ENCODE measurements at places on chromosomes 5 and 9.

- no peak for DNase-seq
Observed at GRCh38 chr5:1817261-1818043, 16.2 kb downstream of the NDUFS6 start.

DNA sequence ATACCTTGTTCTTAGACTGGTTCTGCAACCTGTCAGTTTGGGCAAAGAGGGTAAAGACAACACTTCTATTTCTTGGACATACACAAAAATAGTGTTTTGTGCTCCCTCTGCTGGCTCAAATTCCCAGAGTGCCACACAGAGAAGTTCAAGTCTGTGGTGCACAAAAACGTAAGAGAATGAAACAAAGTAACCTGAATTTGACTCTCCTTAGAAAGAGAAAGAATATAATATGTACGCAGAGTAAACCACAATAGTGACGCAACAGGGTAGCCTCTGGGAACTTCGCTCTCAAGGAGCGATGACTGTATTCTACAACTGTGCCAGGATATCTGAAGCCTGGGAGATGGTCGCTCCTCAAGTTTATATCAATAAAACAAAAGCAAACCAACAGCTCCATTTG is 18.5 kb downstream of the DDX31 start:
- peak; percentile 70 for DNase-seq

- peak; percentile 75 for DNase-seq
Observed at GRCh38 chr5:127705120-127705892, 2.1 kb downstream of the CCDC192 start.

DNA sequence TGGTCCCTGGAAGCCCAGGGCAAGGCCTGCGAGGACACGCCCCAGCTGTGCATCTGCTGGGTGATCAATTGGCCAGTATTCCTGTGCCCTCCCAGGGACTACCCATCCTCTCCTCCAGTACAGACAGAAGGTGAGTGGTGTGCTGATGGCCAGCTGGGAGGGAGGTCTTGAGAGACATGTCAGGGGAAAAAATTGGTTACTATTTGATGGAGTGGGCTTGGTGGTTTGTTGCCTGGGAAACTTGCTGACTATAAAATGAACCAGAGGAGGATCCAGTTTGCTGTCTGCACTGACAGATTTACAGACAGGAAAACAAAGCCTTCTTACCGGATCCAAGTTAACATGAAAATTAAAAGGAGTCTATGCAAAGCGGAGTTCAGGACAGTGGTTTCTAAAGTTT is 40.3 kb downstream of the MAP1B start:
- DNase-seq = no peak

GRCh38 chr5:58764199-58764598 is 181.3 kb downstream of the RAB3C start:
- DNase-seq = no peak

- DNase-seq = no peak
Observed at GRCh38 chr9:112852741-112853504, 37.8 kb downstream of the SLC46A2 start.

DNA sequence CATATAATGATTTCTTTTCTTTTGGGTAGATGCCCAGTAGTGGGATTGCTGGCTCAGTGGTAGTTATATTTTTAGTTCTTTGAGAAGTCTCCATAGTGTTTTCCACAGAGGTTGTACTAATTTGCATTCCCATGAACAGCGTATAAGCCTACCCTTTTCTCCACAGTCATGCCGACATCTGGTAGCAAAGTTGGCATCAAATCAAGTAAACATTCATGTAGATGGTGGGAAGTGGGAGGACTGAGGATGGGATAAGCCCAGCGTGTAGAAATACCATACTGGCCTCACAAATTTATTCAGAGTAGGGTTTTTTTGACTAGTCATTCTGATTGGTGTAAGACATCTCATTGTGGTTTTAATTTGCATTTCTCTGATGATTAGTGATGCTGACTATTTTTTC is 115.4 kb downstream of the EGFLAM start:
- no peak for DNase-seq

DNA sequence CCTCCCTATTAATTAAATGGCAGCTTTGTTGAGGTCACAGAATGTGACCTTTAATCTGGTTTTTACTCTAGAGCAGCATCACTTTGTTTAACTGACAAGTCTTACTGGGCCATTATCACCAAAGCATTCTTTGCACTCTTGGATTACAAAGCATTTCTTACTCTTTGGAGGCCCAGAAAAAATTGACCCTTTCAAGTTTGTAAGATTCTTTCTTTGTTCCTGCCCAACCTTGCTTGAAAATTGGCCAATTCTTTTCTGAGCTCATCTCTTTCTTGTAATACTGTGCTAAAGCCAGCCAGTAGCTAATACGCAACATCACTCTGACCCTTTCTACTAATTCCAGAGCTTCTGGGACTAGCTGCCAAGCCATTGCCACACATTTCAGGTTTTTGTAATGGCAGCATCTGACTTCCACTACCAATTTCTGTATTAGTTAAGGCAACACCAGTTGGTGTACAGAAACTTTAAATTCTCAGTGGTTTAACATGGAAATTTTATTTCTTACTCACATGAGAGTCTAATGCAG is 131.6 kb downstream of the PRDM6 start:
- DNase-seq = no peak

GRCh38 chr5:77163453-77163852 is 47.0 kb upstream of the PDE8B start:
- DNase-seq = no peak

DNA sequence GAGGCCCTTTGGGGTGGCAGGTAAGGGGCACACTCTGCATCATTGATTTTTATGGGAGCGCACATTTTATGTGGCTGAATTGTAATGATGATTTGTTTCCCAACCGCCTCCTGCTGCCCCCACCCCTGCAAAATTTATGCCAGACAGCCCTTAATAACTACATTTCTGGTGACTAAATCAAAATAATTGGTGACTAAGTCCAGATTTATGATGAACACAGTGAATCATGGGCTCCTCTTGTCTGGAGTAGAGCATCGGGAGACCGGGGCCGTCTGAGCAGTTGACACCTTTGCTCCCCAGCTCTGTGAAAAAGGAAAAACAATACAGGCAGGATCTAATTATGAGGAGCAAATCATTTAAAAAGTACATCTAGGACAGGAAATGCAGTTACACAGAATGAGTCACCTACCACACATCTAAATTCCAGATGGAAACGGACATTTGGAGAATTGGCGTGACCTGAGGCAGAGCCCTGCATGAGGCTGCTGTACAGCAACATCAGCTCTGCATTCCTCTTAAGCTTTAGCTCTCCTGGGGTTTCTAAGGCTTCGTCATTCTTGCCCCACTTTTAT is 58.9 kb downstream of the DOCK2 start:
- DNase-seq = peak; percentile 99

DNA sequence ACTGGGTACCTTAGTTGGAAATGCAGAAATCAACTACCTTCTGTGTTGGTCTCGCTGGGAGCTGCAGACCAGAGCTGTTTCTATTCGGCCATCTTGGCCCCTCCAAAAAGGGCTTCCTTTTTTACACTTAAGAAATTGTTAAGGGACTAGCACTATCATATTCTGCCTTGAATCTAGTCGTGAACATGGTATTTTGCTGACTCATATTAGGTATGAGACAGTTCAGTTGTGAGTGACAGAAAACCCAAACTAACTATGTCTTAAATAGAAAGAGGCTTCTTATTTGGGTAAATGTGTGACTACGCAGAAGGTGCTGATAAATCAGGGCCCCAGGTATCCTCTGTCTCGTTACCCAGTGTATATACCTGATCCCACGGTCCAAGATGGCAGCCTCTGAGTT is 298.2 kb downstream of the EDIL3 start:
- DNase-seq = no peak

DNA sequence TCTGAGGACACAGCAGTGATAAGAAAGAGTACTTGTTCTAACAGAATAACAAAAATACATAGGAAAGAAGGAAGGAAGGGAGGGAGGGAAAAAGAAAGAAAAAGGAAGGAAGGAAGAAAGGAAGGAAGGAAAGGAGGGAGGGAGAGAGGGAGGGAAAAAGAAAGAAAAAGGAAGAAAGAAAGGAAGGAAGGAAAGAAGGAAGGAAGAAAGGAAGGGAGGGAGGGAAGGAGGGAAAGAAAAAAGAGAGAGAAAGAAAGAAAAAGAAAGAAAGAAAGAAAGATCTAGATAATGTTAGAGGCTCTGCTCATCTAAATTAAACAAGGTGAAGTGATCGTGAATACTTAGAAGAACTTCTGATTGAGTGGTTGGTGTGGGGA is 29.8 kb downstream of the DUSP1 start:
- DNase-seq = no peak

DNA sequence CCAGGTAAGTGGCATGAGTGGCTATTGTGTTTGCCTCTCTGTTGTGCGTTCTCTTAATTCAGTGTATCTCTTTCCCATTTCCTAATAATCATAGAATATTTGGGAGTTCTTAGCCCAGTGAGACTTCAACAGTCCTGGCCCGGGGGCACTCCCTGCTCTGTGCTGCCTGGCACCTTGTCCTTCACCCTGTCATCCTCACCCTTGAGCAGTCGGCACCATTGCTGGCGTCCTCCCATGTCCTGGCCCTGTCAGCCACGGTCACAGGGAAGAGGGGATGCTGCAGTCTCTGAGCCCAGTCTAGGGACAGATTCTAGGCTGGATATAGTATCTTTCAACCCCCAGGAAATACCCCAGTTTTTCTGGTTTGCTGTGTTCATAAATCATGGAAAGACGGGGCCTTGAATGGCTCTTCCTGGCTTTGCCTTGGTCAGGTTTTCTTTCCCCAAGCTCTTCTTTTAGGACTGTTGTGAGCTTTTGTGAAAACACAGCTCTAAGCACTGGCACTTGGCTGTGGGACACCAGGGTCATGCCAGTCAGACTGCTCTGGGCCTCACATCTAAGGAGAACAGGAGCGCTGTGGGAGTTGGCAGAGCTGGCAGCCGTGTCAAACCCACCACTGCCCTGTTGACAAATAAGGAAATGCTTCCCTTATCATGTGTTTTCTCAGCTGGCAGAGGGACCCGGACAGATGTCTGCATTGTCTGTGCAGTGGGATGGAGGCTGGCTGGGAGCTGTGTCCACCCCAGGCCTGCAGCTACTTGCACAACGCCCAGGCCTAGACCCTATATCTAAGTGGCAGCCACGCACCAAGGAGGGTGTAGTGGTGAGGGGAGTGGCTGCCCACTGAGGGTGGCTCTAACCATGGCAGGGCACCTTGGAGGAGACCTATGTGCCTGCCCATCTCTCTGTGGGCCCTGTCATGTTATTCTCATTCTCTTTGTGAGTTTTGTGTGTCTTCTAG is 378.6 kb downstream of the ICE1 start:
- no peak for DNase-seq

DNA sequence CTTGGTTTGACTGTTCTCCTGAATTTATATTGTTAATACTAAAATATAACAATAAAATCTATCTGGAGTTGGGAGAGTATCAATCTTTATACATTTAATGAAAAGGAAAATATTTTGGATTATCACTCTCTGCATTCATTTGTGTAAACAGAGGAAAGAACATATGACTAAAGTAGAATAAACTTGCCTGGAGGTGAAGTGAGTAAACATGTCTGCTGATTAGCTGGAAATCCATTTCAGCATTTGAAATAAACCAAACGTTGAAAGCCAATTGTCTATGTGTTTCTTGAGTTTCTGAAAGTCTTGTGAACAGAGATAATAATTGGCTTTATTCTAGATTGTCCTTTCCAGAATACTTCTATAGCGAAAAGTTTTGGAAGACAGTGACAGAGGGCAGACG is 776.2 kb downstream of the SEMA5A start:
- no peak for DNase-seq

DNA sequence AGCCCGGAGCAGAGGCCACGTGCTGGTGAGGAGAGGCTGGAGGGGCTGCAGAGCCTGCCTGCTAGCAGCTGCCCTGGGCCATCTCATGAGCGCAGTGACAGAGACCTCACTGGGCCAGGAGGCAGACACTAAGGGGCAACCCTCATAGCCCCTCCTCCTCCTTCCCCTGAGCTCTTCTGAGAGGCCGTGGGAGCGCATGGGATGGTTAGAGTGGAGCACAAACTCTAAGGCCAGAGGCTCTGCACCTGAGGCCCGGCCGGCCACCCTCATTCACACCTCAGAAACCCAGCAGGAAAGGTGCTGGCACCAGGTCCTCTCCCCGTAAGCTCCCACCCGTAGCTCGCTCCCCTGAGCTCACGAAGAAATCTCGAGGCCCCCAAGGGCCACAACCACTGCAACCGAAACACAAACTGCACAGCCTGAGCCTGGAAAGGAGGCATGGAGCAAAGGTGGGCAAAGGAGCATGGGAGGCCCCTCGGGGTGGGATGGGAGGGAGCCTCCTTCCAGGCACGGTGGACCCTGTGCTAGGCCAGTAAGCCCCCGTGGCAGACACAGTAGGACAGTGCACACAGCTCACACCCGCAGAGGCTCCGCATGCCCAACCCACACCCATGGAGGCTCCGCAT is 17.7 kb downstream of the CAMSAP1 start:
- DNase-seq = no peak

DNA sequence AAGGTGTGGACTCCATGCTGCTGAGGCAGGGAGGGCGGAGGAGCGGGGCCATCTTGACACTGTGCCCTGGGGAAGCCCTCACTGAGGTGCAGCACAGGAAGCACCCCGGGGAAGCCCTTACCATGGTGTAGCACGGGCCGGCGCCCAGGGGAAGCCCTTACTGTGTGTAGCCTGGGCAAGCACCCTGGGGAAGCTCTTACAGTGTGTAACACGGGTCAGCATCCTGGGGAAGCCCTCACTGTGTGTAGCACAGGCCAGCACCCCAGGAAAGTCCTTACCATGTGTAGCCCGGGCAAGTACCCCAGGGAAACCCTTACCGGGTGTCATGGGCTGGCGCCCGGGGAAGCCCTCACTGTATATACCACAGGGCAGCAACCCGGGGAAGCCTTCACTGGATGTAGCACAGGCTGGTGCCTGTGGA is 62.6 kb upstream of the ZNF354B start:
- DNase-seq = no peak

DNA sequence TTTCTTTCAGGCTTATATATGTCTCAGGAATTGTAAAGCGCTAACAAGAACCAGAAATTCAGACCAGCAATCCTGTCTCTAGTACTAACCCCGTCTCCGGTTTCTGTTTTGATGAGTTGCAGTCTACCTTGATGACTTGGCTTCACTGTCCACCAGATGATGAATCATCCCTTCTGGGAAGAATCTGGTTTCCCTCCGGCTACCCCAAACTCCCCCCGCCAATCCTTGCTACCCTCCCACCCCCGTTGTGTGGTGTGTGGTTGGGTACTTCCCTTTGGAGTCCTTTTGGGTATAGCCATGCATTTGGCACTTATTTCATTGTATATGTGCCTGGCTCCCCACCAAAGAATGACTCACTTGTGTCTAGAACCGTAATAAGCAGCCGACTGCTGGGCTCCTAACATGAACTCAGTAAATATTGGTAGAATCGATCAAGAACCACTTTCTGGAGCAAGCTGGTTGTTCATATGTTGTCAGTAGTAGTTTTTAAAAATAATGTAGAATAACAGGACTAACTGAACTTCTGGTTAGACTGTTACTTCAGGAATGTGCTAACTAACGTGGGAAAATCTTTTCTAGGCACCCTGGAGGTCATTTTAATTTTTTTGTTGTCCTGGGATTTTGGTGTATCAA is 8.3 kb upstream of the TGFBI start:
- peak; percentile 99 for DNase-seq
